ENCODE measurements at places on chromosomes 3 and 15.

- no peak for DNase-seq
Observed at GRCh38 chr3:78887029-78887428, 880.8 kb downstream of the ROBO1 start.

GRCh38 chr3:118675305-118675704, 359.3 kb downstream of the IGSF11 start:
- no peak for DNase-seq

GRCh38 chr3:47227678-47228077, 54.9 kb downstream of the KIF9 start:
- no peak for DNase-seq

DNA sequence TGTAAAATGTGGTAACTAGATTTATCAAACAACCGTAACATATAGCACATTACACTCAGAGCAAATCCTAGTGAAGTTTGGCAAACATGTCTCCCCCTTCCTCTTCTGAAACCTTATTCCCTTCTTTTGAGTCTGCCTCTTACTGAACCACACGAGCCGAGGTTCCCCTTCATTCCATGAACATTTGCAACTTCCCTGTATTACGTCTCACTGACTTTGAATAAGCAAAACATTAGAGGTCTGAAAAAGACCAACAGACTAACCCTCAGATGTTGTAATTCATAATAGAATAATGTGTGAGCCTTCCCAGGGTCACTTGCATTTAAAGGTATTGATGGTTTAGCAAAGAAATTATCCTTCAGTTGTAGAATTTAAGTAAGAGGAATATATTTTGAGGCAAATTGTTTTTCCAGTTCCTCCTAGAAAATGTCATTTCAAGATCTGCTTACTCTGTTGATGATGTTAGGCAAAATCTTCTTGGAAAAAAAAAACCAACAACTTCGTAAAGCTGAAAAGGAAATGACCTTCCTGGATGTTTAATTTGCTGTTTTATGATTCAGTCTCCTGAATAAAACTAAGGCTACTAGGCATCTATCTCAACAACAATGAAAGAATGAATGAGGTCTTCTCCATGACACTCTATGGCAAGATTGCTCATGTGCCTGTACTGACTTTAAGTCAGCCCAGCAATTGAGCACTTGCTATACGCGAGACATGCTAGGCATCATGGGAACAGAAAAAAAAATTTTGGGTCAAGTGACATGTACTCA, 296.9 kb upstream of the NECTIN3 start:
- no peak for DNase-seq

DNA sequence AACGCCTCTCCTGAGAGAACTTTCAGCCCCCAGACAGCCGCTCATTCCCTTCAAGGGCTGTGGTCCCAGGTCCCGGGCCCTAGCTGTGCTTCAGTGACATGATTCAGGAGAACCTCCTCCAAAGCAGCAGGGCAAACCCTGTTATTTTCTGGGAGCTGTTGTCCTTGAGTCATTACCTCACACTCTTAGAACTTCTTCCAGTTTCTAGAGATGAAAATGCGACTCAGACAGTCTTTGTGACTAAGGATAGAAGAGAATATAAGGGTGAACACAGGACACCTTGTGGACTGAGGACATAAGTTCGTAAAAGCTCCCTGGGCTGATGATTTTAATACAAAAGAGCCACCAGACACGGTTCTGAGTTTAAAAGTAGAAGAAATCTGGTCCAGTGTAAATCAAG, 203.8 kb downstream of the RORA start:
- no peak for DNase-seq

All from COLO829 (cell line).